ENCODE measurements at places on chromosomes 4 and X.

DNA sequence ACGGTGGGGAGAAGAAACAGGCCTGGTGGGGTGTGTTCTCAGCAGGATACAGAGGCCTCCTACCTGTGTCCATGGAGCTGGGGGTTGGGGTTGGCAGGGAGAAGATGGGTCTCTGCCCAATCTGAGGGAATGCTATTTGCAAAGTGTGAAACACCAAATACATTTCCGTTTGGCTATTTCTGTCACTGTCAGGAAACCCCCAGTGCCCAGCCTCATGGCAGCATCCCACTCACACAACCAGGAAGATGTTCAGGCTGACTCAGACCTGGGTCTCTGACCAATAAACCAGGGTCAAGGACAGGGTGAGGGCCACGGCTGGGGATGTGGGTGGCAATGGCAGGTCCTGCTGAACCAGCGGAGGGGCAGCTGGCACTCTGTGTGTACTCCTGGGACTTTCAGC lies 41.3 kb downstream of the BCOR start:
- DNase-seq, result no peak

- peak; percentile 60 for DNase-seq
These were observed 2.2 kb downstream of the PPA2 start for GRCh38 chr4:105471566-105472176.

DNA sequence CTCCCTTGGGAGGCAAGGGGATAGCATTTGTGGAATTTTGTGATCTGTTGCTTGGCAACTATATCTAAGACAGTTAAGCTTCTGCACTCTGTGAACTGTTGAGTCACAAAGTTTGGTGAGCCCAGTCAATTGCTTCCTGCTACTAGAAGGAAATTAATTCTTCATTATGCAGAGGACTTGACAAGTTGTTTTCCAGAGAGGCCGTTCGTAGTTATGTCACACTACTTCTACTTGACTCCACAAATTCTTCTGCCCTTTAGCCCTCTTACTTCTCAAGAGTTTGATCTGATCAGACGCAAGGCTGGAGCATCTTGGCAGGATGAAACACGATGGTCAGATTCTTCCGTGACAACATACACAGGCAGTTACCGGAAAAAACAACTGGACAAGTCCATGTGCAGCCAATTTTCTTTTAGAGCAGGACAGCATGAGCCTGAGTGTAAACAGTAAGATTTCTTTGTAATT lies at the start of gene C4orf51:
TSS of gene C4orf51 (plus strand) at position 156 of the 465 bp plus-strand sequence. CDS start at position 214, 58 bp downstream.
- no peak for DNase-seq

DNA sequence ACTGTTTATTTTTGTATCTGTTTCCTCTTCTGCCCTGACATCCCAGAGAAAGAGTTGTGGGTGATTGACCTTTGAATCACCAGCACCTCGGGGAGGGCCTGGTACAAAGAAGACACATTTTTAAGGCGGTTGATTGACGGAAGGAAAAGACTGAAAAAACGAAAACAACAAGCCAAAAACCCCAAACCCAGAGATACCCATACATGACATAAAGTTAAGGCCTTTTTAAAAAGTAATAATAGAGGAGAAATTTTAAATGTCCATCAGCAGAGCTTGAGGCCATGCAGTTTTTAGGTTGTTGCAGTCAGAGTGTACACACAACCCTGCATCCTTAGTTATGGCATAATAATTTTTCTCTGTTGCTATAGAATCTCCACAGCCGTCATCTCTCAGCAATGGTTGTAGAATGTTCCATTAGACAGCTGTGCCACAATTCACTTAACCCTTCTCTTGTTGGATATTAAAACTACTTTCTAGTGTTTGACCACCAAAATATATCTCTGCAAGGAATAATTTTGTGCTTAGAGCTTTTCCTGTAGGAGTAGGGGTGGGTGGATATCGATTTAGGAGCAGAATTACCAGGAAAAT lies 110.2 kb downstream of the GNL3L start:
- DNase-seq, result no peak

- no peak for DNase-seq
These were observed 870.9 kb upstream of the FRG1 start for GRCh38 chr4:189069772-189070171.

- DNase-seq, result peak; percentile 29
These were observed 562 bp downstream of the AKAP17A start for GRCh38 chrX:1591863-1592469.

GRCh38 chr4:20773144-20773997 lies 73.1 kb downstream of the PACRGL start:
- DNase-seq, result peak; percentile 6

DNA sequence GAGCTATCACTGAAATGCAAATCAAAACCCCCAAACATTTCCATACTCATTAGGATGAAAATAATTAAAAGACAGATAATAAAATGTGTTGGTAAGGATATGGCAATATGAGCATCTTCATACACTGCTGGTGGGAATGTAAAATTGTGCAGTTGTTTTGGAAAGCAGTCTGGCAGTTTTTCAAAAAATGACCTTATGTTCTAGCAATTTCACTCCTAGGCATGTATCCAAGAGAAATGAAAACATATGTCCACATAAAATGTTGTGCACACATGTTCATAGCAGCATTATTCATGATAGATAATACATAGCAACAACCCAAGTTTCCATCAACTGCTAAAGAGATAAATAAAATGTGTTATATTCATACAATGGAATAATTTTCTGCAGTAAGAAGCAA lies 14.8 kb upstream of the GPRASP2 start:
- DNase-seq, result no peak

GRCh38 chr4:71241501-71242288 lies 97.1 kb upstream of the SLC4A4 start:
- DNase-seq, result no peak

Data from activated naive CD8-positive, alpha-beta T cell treated with anti-CD3 and anti-CD28 coated beads for 36 hours (primary cell).